Caki2 (cell line): ENCODE measurements at places on chromosomes 13 and 19.

DNA sequence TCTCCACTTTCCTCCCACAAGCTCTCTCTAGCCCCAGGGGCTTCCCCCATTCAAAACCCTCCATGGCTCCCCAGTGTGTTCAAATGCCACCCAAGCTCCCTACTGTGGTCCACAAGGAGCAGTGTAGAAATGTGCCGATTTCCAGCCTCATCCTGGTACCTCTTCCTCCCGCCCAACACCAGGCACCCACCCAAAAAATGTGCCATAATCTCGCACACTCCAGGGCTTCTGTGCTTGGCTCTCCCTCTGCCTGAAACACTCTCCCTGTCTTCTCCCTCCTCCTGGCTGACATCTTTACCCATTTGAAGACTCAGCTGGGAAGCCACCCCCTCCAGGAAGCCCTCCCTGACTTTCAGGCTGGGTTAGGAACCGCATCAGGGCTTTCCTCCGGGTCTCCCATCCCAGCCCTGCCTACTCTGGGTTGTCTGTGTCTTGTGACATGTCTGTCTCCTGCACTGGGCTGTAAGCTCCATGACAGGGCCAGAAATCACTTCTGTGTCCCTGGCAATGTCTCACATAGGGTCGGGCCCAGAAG, 16.6 kb upstream of the MEIS3 start:
- no peak for DNase-seq

GRCh38 chr13:99323488-99323887, 16.3 kb upstream of the GPR183 start:
- no peak for DNase-seq

DNA sequence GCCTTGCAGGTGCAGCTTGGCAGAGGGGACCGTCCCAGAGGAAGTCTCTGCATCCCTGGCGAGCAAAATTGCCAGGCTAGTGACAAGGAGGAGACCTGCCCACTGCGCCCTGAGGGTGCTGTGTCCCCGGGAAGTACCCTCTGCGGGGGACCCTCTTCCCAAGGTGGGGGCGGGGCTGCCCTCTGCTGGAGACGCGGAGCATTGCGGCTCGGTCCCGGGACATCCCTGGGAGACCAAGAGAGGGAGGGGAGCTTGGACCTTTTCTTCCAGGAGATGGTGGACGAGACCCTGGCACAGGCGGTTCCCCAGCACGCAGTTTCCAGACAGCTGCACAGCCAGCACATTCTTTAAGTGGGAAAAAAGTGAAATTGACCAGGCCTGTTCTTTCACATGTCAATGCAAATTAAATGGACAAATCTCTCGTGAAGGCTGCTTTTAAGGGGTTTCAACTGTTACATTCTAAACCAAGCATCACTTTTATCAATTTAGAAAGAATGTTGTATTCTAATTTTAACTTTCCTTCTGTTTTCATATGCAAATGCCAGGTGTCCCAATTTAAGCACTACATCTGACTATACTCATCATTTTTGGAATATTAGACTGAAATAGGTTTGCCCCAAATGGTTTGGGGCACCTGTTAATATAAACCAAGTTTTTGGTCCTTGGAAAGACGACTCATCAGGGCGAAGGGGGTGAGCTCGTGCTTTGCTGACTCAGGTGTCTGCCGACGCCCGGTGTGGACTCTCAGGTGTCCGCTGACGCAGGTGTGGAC, 60.7 kb downstream of the MCF2L start:
- DNase-seq = peak; percentile 31

- peak; percentile 70 for DNase-seq
Observed at GRCh38 chr19:2529473-2529918, 53.6 kb downstream of the GADD45B start.

DNA sequence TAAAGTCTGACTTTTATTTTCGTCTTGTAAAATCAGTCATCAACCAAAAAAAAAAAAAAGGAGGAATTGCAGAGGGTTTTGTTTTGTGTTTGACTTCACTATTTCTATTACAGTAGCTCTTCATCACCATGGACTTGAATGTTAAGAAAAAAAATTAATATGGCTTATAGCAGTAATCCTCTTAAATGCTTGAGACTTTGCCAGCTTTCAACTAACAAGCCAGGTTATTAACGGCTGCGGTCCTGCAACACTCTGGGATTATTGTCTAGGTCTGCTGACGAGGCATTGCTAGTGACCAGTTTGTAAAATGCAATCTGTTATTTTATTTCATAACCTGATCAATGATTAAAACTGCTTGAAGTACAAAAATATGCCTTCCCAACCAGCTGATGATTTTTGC, 647.2 kb upstream of the KLHL1 start:
- no peak for DNase-seq

GRCh38 chr13:80341101-80341755, at the start of gene SPRY2:
TSS of gene SPRY2 (minus strand) at chr13:80341126. CDS start at chr13:80337705, 3,421 bp downstream.
- peak; percentile 88 for DNase-seq

DNA sequence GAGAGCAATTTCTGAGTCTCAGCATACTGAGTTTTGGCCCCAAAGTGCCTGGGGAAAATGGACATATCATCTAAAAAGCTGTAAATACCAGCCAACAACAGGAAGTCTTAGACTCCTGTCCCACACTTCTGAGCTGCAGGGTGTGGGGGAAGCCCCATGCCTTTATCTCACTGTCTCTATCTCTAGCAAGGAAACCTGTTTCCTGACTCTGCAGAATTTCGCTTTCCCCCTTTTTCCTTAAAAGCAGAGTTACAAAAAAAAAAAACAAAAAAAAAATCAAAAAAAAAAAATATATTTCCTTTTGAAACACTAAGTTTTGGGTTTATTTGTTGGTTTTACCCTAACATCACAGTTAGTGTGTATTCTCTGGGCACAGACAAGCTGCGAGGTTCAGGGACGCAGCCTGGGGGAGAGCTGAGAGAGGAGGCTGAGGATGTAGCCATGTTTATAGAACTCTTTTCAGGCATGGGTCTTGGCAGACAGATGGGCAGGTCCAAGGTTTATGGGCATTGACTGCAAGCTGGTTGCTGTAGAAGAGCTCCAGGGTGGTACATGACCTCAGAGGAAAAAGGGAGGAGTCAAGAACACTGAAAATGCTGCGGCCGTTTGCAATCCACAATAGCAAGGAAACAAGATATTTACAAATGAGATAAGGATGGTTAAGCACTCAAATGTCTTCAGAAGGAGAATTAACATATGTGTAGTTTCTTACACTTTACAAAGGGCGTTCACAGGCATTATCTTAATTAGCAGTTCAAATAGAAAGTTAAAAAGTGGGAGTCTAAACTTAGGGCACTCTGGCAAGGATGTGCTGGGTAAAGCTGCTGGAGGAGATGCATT, 4.9 kb downstream of the MBNL2 start:
- no peak for DNase-seq

DNA sequence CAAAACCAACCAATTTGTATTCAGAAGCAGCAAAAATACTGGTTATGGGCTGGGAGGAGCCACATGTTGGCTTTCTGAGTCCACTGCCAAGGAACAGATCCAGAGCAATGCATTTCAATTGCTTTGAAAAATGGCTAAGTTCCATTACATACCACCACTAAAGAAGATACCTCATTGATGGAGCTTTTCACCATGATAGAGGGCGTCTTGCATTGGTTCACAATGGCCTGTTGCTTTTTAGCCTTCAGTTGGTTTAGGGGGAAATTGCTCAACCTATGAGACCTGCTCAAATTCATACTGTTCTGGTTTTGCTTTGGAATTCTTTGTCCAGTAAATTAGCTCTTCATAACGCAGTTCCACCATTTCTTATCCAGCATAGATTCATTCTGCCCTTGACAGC, 21.2 kb upstream of the CPB2 start:
- no peak for DNase-seq

DNA sequence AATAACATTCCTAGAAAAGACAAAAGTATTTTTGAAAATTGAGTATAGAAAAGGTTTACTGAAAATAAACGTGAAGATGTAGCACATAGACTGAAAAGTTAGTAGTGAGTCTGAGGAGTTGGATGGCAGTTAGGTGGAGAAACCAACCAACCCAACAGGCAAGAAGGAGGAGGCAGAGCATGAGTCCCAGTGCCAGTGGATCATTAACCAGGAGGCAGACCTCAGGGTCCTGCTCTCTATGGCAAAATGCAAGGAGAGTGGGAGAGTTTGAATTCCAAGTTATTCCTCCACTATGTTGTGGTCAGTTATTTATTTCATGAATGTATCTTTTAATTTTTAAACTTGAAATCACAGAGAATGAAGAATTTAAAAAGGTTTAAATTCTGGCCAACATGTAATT, 446.4 kb downstream of the GPC6 start:
- no peak for DNase-seq

DNA sequence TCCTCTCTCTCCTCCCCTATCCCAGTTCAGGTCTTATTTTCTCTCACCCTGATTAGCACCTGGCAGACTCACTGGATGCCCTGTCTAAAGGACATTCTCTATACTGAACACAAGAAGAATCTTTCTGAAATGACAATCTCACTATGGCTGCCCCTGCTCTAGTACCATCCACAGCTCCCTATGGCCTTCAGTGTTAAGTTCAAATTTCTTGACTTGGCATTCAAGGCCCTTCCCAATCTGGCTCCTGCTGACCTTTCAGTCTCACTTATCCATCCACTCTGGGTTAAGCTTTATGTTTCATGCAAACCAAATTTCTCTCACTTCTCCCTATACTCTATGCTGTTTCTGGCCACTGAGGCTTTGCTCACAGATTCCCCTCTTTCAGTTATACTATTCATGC, 34.2 kb downstream of the MBD3L1 start:
- no peak for DNase-seq

GRCh38 chr19:48558018-48558684, 6.2 kb downstream of the SULT2B1 start:
- peak; percentile 100 for DNase-seq

DNA sequence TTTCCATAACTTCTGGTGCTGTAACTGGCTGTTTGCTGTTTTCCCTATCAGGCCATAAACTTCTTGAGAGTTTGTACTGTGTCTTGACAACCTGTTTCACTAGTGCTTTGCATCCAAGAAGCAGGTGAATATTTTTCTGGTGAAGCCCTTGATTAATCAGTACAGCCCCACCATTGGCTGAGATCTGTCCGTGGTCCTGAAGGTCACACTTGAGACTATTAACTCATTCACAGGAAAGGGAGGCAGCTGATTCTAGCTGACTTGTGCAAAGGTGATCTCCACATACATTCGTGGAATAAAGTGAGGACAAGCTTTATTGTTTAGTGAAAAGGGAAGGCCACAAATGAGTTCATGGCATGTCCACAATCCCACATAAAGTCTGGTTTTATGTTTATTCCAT, 61.4 kb upstream of the ZNF835 start:
- peak; percentile 26 for DNase-seq

- DNase-seq = no peak
Observed at GRCh38 chr13:114315074-114315785, 927 bp downstream of the CHAMP1 start.

- no peak for DNase-seq
Observed at GRCh38 chr13:39455521-39456175, 147.3 kb downstream of the LHFPL6 start.

GRCh38 chr19:317710-318508, 26.7 kb downstream of the MIER2 start:
- no peak for DNase-seq

GRCh38 chr13:76684336-76684735, 201.9 kb downstream of the KCTD12 start:
- DNase-seq = no peak

DNA sequence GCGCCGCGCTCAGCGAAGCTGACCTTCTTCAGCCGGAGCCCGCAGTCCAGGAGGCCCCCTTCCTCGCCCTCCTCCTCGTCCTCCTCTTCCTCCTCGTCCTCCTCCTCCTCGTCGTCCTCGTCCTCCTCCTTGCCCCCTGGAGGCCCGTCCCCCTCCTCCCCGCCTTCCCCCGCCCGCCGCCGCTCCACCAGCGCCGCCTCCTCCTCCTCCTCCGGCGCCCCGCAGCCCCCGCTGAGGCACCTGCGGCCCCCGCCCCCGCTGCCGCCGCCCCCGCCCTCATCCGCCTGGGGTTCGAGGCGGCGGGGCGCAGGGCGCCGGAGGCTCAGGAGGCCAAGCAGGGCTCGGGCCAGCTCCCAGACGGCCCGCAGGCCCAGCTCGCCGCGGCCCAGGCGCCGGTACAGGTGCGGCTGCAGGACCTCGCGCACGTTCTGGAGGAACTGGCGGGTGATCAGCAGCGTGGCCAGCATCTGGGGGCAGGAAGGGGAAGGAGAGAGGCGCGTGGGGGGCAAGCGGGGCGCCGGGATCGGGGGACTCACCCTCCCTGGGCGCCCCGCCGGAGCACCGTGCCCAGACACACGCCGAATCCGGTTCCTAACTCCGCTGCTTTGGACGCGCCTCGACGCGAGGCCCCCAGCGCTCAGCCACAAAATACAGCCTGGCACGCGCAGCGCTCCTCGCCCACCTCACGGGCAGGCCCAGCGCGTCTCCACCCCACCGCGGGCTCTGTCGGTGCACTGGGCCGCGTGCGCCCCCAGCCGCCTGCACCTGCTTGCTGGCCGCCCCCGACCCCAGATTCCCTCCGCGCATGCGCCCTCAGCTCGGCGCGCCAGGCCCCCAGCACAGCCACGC, 5.9 kb downstream of the ANO8 start:
- DNase-seq = no peak

DNA sequence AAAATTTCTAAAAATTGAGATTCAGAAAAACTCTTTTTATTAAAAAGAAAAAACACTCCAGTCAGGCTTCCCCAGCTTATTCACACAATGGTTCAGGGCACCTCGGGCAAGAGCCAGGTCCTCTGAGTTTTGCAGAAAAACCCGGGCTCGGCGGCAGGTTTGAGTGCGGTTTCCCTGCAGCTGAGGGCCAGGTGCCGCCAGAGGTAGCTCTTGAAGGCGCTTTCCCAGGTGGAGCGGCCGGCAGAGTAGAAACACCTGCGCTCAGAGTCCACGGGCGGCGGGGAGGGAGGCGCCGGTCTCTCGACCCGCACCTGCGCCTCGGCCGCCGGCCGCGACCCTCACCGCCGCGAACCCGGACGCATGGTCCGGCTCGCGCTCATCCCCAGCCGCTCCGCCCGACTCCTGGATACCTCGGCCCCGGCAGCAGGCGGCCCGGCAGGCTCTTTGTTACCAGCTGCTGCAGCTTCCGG, 444 bp downstream of the PROSER1 start:
- DNase-seq = no peak

- no peak for DNase-seq
Observed at GRCh38 chr13:20124303-20124702, 36.5 kb downstream of the GJA3 start.

DNA sequence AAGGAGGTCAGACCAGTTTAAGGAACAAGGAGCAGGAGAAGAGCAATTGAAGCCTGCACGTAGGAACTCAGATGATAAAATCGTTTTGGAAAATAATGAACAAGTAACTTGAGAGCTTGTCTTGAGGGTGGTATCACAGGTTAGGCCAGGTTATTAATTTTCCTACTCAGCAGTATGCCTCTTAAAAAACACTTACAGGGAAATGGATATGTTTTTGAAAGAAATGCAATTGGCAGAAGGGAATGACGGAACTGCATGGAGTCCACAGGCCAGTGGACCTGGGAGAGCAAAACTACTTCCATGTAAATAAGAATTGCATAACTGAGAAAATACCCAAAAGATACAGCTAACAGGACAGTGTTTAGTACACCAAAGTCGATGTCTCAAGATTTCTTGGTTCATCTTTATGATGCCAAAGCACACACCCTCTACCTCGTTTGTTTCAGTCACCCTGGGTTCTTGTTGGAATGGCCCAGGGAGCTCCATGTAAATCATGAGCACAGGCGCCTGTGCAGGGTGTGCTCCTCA, 35.2 kb downstream of the MBNL2 start:
- peak; percentile 4 for DNase-seq

- DNase-seq = no peak
Observed at GRCh38 chr19:964761-965694, 19.1 kb upstream of the WDR18 start.
